ENCODE measurements at places on chromosomes 5 and 9.

DNA sequence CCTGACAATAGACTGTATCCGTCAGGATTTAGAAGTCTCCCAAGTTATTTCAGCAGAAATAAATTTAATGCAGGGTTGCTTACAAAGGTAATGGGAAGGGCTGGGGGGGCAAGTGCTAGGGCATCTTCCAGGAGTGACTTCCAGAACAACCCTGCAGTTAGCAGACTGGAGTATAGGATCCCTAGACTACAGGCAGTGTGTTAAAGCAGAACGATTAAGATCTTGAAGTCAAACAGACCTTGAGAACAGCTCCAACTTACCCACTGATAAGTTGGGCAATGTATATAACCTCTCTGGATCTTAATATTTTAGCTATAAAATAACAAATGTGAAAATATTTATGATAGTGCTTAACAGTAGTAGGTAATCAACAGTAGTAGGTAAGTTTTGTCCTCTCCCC lies 113.6 kb upstream of the LIFR start:
- DNase-seq: no peak

GRCh38 chr9:137070906-137071275 lies 534 bp upstream of the SAPCD2 start:
- no peak for DNase-seq

- DNase-seq: no peak
Observed at GRCh38 chr9:4258320-4259090, 41.4 kb downstream of the GLIS3 start.

- no peak for DNase-seq
Observed at GRCh38 chr5:160843240-160843639, 8.8 kb downstream of the ATP10B start.

Data from stimulated activated CD8-positive, alpha-beta memory T cell treated with anti-CD3 and anti-CD28 coated beads, Interleukin-15, amount 100 ng/mL, for 48 hours (primary cell).